GM03348 (cell line): ENCODE measurements at places on chromosomes 2 and 18.
A peak's percentile ranks its signal among the peaks of the same experiment; 100 is the strongest.

DNA sequence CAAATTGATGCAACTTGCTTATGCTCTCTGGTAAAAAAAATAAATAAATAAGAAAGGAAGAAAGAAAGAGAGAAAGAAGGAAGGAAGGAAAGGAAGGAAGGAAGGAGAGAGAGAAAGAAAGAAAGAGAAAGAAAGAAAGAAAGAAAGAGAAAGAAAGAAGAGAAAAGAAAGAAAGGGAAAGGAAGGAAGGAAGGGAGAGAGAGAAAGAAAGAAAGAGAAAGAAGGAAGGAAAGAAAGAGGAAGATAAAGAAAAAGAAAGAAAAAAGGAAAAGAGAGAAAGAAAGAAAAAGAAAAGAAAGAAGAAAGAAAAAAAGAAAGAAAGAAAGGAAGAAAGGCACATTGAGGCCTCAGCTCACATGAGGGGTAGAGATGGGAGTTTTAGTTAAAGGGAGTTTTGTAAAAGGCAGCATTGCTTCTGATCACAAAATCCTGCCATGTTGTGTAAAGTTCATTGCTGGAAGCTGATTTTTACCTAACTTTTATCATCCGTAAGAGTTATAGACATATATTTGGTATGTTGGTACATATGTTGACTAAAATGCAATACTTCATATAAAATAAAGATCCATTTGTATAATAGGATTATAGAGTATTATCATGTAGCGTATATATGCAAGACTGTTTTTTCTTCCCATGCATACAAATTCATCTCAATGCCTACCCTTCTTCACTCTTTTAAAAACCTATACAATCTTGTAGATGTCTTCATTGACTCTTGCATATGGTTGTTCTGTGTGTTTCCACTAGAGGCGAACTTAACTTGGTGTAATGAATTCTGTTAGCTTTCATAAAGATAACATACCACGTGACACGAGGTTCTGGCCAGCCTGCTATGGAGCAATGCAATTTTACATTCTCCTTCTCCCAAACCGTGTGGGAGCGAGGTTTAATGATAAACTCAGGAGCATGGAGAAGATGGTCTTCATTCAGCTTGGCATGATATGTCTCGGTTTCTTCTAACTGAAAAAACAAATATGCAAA, 32.8 kb downstream of the MYOM1 start:
- no peak for DNase-seq

DNA sequence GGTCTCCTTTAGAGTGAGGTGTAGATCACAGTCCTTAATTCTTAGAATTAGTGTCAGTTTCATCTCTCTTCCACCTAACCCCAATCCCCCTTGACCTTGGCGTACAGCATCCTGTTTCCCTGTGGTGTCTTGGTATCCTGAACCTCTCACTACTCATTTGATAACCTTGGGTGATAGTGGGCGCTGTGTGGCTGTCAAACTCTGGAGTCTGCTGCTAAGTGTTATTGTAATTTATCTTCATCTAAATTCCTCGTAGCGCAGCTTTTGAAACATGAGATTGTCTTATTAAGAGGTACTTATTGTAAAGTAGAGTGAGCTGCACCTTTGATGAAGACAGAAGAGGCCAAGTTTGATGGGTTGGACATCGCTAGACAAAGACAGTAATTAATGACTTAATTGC, 222.6 kb upstream of the SPRED2 start:
- no peak for DNase-seq

- peak; percentile 100 for DNase-seq
Observed at GRCh38 chr2:231464576-231465540, 574 bp upstream of the NCL start.

DNA sequence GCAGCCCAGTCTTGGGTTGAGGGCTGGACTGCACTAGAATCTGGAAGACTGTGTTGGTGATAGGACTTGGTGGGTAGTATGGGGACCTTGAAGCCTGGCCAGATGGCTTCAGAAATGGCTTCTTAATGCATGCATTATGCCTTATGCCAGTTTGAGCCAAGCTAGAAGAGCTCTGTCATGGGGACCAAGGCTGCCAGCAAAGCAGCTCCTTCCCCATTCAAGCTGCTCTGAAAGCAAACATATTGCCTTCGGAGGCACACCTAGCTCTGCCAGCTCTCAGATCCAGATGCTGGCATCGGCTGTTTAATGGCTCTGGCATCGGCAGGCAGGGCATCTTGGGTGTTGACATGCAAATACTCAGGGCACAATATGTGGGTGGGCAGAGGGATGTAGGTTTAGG, 59.0 kb upstream of the IGFBP5 start:
- no peak for DNase-seq

DNA sequence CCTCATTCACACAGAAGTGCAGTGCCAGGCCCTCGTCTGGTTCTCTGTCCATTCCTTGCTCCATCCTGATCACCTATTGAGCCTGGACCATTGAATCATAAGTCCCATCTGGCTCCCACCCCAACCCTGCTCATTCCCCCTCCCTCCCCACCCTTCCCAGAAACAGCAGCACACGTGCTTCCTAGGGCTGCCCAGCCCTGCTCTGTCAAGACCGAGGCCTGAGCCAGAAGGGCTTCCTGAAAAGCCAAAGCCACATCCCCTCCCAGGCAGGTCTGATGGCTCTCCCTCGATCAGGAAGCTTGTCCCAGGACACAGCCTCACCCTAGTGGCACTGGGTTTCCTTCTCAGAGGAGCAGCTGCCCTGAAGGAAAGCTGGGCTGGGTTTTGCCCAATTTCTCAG, 79.8 kb upstream of the FZD7 start:
- no peak for DNase-seq

DNA sequence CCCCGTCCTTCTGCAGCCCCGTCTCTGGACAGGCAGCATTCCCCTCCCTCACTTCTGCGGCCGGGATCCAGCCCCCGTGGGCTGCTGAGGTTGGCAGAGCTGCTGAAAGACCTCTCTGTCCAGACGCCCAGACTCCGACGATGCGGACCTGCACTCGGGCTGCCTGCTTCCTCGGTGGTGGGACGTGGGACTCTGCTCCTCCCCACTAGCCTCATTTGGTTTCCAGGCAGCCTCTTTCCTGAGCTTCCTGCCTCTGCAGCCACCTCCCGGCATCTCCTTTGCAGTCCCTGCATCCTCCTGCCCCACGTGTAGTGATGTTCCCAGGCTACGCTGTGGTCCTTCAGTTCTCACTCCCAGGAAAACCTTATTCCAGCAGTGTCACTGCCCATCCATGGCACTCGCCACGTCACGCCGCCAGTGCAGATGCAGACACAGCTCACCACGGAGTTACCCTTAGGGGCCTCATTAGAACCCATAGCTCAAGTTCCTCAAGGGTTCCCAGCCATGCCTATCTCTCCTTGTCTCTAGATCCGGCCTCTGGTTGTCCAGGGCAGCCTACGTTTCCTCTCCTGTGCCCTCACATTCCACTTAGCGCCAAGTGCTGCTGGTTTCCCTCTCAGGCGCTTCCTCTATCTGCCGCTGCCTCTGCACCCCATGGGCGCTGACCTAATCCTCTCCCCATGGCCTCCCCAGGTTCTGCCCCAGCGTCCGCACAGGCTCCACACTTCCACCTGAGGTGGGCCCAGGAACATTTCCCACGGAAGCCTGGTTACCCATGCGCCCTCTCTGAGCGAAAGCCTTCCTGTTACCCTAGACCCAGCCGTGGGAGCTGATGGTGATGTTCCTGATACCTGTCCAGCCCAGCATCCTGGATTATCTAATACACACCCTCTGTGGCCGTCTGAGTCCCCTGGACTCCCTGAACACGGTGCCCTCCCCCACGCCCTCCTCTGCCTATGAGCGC, 318.3 kb upstream of the MYT1L start:
- DNase-seq, result no peak
